ENCODE measurements at places on chromosomes 7 and 10. TPM values are rescaled to one million over a fixed set of nuclear protein-coding genes. Genes with fewer than 3 reads are reported as not detected.

DNA sequence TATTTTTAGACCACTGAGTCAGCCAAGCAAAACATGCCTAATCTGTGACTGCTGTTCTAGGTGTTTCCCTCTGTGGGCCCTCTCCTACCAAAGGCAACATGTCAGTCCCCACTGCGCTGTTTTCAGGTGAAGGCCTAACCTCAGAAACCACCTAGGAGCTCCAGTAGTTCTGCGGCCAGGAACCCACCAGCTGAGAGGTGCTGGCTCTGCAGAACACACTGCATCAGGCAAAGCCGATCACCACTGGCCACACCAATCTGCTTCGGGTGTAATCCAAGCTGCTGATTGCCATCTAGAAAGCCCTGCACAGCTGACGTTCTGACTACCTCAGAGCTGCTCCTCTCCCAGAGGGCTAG is 14.9 kb downstream of the CAMK2G start:
- no peak for DNase-seq

GRCh38 chr10:98403812-98404504 is 11.0 kb downstream of the PYROXD2 start:
- no peak for DNase-seq

DNA sequence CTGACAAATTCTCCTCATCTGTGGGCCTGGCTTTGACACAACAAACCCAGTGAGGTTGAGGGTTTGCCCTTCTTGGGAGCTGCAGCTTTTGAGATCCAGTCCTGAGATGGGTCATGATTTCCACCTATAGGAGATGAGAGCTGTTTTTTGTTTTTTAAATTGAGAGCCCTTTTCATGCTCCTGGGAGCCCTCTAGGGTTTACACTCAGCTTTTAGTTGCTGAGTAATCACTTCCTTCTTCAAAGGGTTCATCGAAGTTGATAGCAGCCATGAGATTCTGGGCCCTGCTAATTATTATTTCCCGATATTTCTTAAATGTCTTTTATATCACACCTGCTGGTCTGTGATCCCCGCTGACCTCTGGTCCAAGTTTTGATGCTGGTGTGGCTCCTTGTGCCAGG is 47.3 kb upstream of the VIPR2 start:
- no peak for DNase-seq

The LIPJ gene
- 0.02 TPM for polyA plus RNA-seq

The HABP2 gene
- polyA plus RNA-seq, result 0.07 TPM

The EPHA1 gene
- polyA plus RNA-seq, result 0.02 TPM

DNA sequence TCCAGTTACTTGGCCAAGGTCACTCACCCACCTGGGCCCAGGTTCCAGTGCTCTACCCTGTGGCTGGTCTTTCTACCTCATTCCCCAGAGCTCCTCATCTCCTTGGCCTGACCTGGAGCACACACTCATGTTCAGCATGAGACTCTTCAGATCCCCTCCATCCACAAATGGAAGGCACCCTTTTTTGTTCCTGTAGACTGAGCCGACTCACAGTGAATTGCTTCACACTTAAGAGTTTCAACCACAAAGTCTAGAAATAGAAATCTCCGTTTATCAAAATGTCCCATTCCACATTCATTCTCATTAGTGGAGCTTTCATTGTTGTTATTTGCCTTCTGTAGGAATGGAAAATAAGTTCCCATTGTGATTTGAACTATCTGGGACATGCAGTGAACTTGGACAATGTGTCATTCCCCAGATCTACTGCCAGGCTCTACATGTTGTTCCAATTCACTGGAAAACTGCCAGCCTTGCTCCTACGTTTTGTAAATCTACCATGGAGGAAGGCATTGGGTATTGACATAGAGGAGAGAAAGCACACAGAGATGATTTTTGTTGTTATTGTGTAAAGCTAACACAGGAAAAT is 125.3 kb upstream of the CELF2 start:
- no peak for DNase-seq

The BCAP29 gene
- polyA plus RNA-seq, result 53.8 TPM

DNA sequence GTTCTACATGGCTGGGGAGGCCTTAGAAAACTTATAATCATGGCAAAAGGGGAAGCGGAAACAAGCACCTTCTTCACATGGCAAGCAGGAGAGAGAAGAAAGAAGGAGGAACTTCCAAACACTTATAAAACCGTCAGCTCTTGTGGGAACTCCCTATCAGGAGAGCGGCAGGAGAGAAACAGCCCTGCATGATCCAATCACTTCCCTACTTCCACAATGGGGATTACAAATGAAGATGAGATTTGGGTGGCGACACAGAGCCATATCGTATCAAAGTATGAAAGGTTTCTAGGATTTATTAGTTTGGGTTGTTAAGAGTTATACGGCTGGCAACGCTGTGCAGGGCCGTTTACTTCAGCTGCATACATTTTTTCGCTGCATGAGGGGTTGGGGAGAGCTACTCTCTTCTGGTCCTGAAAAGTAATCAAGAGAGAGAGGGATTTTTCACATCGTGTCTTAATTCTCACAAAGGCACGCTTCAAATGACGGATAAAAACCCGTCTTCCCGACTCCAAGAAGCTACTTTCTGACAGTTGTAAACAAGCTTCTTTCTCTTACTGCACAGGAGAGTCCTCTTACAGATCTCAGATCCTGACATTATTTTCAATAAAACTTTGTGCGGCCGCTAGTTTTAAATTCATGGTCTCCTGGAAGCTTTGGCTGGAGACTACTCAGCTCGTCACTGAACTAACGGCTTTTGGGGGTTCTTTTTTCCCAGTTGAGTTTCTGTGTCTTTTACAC is 751 bp upstream of the GTPBP10 start:
- DNase-seq, result no peak

All from right cardiac atrium (tissue), 5 donors.